ENCODE measurements at places on chromosomes 2 and 18.

- DNase-seq: peak; percentile 34
Observed at GRCh38 chr2:171247741-171248662, 87.3 kb upstream of the TLK1 start.

GRCh38 chr2:170339322-170339721 is 161.4 kb downstream of the MYO3B start:
- no peak for DNase-seq

- DNase-seq: no peak
Observed at GRCh38 chr2:174535757-174536703, 49.2 kb upstream of the GPR155 start.

GRCh38 chr2:204743393-204743960 is 198.2 kb downstream of the PARD3B start:
- no peak for DNase-seq

DNA sequence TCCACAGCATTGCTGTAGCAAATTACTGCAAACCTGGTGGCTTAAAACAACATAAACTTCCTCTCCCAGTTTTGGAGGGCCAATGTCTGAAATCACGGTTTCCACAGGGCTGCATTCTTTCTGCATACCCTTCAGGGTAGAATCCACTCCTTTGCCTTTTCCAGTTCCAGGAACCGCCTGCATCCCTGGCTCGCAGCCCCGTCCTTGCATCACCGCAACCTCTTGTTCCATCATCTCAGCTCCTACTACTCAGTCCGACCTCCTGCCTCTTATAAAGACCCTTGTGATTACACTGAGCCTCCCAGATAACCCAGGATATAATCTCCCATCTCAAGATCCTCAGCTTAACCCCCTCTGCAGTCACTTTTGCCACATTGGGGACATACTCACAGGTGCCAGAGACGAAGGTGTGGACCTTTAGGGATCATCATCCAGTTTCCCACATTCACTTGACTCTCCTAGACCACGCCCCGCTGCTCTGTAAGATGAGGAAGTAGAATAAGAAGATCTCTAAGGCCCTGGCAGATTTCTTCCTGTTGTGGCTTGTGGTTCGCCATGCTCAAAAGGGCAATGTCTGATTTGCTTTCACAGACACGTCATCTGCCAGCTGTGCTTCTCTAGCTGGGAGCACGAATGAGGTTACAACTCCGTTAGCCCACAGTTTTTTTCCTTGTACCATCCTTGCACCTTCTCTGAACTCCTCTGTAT is 103.6 kb upstream of the AGAP1 start:
- DNase-seq: no peak

DNA sequence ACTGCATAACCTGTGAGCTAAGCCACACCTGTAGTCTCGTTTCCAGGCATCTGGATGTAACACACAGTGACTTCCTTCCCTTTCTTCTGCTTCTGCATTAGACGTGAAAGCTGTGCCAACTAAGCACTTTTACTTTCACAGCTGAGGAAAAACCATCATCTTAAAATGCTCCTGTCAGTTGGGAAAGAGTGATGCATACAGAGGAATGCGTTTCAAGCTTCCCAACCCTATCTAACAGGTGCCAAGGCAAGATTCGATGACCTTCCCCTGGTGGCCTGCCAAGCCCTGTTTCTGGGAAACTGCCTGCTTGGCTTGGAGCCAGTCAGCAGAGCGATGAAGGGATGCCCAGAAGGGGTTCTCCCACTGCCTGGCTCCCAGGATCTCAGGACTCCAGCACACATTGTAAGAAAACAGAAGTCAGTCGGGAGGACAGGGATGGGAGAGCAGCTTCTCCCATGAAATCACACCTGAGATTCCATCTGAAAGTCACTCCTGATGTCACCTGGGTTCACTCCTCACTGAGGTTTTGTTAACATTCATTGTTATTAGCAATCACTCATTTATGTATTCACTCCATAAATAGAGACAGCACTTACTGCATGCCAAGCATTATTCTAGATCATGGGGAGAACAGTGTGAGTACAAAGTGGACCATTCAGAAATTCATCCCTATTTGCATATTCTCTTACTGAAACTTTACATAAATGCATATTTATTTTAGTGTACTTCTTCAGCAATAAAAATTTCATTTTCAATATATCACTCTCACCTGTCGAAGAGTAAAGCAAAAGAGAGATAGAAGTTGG is 64.1 kb downstream of the DTNA start:
- DNase-seq: no peak

- DNase-seq: no peak
Observed at GRCh38 chr2:120861576-120862191, 126.0 kb downstream of the GLI2 start.

DNA sequence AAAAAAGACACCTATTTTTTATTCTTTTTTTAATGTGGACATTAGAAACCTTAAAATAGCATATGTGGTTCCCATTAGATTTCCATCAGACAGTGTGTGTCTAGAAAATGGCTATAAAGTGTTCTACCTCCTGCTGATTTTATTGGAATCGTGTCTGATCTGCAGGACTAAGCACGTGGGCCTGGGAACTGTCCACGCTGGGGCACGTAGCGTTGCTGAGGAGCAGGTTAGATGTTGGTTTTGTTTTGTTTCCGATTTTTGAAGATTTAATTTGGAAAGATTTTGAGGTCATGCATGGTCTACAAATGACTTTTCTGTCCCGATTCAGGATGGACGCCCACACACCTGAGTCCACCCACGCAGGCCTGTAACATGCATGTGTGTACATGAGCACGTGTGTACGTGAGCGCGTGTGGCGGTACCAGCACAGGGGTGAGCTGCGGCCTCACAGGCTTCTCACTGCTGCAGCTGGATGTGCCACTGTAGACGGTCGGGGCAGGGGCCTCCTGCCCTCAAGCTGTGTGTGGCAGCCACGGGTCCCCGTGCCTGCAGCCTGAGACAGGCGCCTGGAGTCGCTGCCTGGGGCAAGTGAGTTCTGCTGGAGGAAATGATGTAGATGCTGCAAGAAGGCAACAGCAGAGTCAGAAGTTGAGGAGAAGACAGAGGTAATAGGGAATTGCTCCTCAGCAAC is 99.7 kb upstream of the CTDP1 start:
- DNase-seq: no peak

DNA sequence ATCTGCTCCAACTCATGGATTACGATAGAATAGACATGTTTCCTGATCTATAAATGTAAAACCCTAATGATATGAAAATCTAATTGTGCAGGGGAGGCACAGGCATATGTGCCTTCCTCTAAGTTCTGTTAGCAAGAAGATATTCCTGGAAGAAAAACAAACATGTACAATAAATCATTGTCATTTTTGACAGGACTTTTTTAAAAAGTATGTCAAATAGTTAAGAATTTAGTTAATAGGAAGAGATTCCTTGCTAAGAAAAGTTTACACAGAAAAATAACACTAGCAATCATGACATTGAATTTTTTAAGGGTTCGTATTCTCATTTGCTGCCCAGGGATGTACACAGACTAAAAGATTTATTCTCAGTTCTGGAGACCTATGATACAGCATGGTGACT is 15.3 kb upstream of the CREB1 start:
- no peak for DNase-seq

DNA sequence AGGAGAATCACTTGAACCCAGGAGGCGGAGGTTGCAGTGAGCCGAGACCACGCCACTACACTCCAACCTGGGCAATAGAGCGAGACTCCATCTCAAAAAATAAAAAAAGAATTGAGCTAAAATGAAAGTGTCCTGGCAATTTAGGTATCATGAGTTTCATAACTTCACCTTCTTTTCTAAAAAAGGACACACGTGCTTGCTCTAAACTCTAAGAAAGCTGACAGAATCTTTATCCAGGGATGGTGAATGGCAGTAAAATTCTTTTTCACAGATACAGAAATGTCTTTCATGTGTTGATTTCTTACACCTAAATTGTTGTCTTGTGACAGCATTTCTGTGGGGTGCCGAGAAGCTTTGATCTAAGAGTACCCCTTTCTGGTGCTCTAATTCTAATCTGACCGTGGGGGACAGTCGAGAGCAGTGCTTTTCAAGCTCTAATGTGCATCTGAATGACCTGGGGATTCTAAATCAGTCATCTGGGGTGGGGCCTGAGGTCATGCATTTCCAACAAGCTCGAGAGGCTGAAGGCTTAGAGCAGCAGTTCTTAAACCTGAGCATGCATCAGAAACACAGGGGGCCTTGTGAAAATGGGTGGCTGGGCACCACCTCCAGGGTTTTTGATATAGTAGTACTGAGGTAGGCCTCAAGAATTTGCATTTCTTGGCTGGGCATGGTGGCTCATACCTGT is 42.1 kb upstream of the REL start:
- no peak for DNase-seq

GRCh38 chr2:170145675-170146432 is 32.1 kb upstream of the MYO3B start:
- DNase-seq: no peak

DNA sequence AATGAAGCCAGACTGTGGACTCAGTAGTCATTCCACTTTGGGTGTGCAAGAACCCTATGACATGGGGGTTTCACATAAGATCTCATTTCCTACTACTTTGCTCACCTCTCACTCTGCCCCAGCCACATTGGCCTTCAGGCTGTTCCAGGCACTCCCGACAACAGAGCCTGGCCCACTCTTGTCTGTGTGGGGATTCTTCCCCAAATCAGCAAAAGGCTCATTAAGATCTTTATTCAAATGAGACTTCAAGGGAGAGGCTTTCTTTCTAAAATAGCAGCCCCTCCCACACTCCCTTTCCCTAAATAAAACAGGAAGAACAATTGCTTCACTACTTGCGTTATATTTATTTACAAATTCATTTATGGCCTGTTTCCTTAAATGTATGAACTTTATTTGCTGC is 3.5 kb upstream of the CDC42EP3 start:
- DNase-seq: peak; percentile 30

DNA sequence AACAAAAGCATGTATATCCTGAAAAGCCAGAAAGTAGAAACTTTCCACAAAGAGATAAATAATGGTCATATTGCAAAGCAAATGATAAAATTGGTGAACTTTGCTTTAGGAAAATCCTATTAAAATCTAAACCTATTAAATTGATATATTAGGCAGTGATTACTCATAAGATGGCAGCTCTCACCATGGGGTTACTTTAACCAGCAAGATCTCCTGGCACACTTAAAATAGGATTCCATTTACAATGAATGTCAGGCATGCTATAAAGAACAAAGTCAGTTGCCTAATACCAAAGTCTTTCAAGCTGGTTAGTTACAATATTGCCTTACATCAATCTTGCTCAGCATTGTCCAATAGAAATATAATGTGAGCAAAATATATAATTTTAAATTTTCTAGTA is 816.2 kb downstream of the BCL11A start:
- DNase-seq: no peak

GRCh38 chr2:38591152-38591551 is 11.6 kb downstream of the HNRNPLL start:
- DNase-seq: no peak

DNA sequence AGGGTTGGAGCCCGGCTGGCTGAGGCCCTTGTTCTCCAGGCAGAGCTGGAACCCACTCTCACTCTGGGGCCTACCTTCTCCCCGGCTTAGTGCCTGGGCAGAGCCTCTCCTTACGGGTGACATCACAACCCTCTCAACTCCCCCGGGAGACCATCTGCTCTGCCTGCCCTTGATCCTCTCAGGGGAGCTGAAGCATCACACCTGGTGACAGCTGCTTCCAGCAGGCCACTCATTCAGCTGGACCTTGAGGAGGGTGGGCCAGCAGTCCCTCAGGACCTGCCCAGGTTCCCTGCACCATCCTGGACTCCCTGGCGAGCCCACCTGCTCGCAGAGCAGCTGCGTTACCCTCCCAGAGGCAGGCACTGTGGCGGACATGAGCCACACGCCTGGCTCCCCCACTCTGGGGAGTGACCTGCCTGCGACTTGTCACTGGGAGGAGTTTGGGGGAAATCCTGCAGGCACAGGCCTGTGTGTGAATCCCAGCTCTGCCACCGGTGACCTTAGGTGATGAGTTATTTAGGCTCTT is 13.1 kb downstream of the HS6ST1 start:
- no peak for DNase-seq

GRCh38 chr18:57698571-57699276 is 77.1 kb upstream of the NARS1 start:
- DNase-seq: no peak
